Erythroblast (primary cell): ENCODE measurements at places on chromosomes 11 and 22.

GRCh38 chr11:10674440-10674855 is 19.1 kb downstream of the IRAG1 start:
- no peak for DNase-seq

DNA sequence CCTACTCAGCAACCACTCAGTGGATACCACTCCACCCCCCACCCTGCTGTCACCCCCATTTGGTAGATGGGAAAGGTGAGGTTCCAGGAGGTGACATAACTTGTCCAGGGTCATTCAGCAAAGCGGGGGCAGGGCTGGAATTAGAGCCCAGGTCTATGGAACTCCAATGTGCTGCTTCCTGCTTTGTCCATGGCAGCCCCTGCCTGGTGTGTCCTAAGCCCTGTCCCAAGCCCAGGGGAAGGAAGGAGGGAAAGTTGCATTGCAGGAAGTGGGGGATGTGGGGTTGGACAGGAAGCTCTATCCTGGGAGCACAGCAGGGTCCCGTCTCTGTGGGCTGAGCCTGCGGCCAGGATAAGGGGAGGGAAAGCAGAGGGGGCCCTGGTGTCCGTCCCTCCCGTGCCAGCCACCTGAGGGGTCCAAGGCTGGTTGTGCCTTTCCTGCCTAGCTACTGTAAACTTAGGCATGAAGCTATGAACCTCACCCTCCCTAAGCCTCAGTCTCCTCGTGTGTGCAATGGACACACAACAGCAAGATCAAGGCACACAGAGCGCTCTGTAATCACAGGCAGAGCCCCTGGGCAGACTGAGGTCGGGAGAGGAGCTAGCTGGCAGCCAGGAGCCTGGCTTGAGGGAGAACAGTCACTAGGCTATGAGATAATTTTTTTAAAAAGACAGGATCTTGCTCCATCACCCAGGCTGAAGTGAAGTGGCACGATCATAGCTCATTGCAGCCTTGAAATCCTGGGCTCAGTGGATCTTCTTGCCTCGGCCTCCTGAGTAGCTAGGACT is 12.9 kb downstream of the GAL3ST1 start:
- DNase-seq, result no peak

GRCh38 chr11:29200791-29201562 is 815.9 kb downstream of the KCNA4 start:
- DNase-seq, result no peak

GRCh38 chr11:28983780-28984179 is 875.6 kb downstream of the METTL15 start:
- DNase-seq, result no peak

GRCh38 chr11:110505528-110506284 is 76.0 kb downstream of the FDX1 start:
- DNase-seq, result no peak

- DNase-seq, result no peak
These were observed 1.5 kb downstream of the SERPIND1 start for GRCh38 chr22:20775342-20775895.

- DNase-seq, result no peak
These were observed 688.1 kb downstream of the BRD1 start for GRCh38 chr22:49139492-49140151.

GRCh38 chr22:50178471-50178864 is 7.2 kb upstream of the TRABD start:
- DNase-seq, result no peak

GRCh38 chr22:36862251-36863242 is 1.7 kb downstream of the NCF4 start:
- peak; percentile 17 for DNase-seq

- no peak for DNase-seq
These were observed 32.9 kb upstream of the CD5 start for GRCh38 chr11:61069427-61069826.

DNA sequence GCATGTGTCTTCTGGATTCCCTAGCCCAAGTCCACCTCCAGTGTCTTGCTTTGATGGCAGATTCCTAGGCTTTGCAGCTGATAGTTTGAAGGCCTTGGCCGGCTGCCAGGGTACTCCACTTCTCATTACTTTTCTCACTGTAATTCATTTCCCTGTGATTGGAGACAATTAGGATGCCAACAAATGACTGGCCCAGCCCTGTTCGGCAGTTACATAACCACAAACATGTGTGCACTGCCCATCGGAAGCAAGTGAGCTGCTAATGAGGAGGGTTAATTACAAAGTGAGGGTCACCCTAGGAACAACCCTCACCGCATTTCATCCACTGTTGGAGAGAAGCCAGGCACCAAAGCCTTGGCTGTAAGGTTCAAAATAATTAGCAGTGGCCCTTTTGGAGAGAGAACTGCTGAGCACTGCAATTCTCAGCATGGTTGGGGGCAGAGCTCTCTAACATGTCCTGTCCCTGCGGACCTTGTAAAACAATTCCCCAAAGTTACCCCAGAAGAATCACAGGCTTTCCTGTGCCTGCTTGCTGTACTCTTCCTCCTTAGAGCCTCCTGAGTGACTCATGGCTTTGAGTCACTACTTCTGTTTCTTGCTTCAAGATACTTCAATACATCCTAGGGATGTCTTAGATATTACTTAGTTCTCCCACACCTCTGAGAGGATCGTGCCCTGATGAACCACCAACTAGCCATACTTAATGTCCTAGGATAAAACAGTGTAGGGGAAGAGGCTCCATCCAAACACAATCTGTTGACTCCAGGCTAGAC is 109.7 kb upstream of the GALNT18 start:
- no peak for DNase-seq

DNA sequence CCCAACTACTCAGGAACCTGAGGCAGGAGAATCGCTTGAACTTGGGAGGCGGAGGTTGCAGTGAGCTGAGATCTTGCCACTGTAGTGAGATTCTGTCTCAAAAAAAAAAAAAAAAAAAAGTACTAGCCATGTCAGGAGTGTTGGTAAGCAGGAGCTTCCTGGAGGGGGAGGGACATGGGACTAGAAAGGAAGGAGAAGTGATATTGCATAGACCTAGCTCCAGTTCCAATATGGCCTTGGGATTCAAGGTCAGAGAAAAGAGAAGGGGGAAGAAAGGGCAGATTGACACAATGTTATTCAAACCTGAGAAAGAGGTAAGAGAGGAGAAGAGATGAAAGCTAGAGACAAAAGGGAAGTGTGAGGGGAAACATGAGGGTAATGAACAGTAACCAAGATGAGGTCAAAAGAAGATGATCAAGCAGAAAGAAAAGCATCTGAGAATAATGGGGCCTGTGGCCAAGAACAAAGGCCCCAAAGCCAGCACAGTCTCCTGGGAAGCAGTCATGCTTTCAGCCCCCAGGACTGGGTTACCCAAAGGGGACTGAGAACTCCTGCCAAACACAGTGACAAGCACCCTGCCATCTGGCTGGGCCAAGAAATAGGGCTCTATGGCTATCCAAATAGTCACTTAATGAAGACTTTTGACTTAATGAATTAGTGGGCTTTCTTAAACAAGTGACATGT is 51.7 kb upstream of the FTH1 start:
- no peak for DNase-seq

DNA sequence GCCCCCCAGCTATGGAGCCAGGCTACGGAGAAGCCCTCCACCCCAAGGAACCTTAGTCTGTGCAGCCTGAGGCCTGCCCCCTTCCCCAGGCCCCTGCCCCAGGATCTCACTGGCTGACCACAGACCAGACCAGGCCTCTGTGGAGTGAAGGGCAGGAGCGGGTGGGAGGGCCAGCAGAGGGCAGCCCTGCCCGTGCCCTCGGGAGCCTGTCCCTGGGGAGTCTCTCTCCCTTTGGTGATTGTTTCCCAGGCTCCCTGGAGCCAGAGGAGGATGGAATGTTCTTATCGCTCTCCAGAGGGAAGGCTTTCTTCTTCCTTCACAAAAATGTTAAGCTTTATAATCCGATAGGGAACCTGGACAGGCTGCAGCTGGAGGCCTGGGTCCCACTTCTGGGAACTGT is 455.3 kb downstream of the SOX6 start:
- no peak for DNase-seq

GRCh38 chr22:32700191-32700882 is 101.2 kb upstream of the TIMP3 start:
- DNase-seq, result no peak
